GM23248 (cell line): ENCODE measurements at places on chromosomes 3 and 15. TPM values are rescaled to one million over a fixed set of nuclear protein-coding genes. Genes with fewer than 3 reads are reported as not detected.

The SETD5 gene
- total RNA-seq: 45.0 and 62.0 TPM in 2 replicates

DNA sequence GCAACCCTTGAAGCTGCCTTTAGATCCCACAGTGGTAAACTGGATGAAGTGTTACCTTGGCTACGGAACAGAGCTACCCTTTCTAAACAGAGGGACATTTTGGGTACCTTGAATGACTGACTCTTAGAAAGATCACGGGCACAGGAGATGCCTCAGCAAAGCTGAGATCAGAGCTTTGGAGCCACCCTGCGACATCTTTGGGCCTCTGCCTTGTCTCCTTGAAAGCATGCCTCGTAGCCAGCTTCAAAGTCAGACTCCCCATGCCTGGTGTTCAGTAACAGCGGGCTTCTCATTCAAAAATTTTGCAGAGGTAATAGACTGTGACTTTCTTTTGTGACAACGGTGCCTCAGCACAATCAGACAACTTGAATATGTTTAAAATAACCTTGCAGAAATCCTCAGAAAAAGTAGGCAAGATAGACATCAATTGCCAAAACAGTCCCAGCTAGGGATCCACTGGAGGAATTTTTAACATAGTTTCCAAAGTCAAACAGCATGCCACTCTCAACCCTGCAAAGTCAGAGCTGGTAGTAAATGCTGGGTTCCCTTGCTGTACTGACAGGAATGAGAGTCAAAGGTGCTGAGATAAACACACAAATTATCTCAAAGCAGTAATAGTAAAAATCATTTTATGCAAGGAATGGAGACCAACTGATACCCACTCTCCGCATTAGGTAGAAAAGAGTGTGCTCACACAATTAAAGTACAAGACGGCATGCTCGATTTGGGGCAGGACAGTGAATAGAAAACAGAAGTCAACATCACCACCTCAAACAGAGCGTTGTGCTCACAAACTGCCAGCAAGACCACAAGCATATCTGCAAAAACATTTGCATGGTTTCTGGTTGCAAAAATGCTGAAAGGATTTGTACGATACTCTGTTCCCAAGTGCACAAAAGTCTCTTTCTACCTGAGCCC, 82.1 kb downstream of the MYO1E start:
- H3K36me3 ChIP-seq: no peaks in the 10 kb centered on the region
- no peak overlapping the region for H3K4me3 ChIP-seq
- H3K4me1 ChIP-seq: peaks cover 32% of the 10 kb centered on the region

GRCh38 chr3:189301479-189301878, 129.7 kb downstream of the TPRG1 start:
- H3K4me1 ChIP-seq: peaks cover 24% of the 10 kb centered on the region
- no peak for DNase-seq
- no peaks in the 10 kb centered on the region for H3K36me3 ChIP-seq

- H3K27me3 ChIP-seq: no peaks in the 10 kb centered on the region
- H3K4me1 ChIP-seq: peaks cover 35% of the 10 kb centered on the region
- no peak overlapping the region for H3K27ac ChIP-seq
- no peak for DNase-seq
- H3K36me3 ChIP-seq: no peaks in the 10 kb centered on the region
These were observed 19.2 kb downstream of the CDIN1 start for GRCh38 chr15:36598529-36599177.

The DNAJA4 gene
- 0.43 and 2.7 TPM in 2 replicates for total RNA-seq
